ENCODE measurements at places on chromosomes 7 and 10.

DNA sequence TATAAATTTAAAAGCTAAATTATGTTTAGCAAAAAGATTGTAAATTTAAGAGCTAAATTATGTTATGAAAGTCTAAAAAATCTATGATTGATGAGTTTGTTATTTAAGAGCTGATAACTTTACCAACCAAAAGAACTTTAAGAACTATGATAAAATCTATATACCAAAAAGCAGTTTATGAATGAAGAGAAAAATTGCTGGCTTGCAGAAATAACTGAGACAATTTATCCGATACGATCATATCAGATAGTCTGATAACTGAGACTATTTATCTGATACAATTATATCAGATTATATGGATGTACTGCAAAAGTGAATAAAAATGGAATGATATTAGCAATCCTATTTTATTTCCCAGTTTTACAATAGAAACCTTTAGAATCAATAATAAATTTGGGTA is 50.2 kb downstream of the IQUB start:
- DNase-seq: no peak

- no peak for DNase-seq
These were observed 288.5 kb downstream of the ZEB1 start for GRCh38 chr10:31607481-31607880.

- DNase-seq: no peak
These were observed 1.9 kb downstream of the PON1 start for GRCh38 chr7:95322396-95322795.

DNA sequence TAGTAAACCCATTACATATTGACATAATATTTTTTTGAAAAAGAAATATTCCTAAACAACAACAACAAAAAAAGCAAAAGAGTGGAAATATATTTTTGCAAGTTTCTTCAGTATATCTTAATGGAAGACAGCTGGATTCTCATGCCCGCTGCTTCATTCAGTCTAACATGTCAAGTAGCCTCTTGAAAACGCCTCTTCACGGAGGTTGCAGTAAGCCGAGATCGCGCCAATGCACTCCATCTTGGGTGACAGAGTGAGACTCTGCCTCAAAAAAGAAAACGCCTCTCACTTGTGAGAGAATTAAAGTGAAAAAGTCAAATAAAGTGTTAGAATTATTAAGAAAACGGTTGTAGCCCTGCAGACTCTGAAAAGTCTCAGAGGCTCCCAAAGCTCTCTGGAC is 1.3 kb downstream of the CUTC start:
- no peak for DNase-seq

DNA sequence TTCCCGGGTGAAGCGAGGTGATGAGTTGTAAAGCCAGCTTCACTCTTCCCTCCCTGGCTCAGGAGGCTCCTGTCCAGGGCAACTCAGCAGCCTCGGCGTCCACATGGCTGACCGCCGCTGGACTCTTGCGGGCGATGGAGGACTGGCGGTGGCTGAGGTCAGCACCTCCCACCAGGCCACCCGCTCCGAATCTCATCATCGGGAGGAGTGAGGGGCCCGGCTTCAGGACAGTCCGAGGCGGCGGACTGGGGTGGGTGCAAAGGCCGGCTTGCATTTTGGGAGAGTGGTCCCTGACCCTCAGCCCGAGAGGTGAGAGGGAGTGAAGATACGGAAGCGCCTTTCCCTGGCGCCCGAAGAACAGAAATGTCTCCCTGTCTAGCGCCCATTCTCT is 759 bp downstream of the DNAJB12 start:
- DNase-seq: no peak

DNA sequence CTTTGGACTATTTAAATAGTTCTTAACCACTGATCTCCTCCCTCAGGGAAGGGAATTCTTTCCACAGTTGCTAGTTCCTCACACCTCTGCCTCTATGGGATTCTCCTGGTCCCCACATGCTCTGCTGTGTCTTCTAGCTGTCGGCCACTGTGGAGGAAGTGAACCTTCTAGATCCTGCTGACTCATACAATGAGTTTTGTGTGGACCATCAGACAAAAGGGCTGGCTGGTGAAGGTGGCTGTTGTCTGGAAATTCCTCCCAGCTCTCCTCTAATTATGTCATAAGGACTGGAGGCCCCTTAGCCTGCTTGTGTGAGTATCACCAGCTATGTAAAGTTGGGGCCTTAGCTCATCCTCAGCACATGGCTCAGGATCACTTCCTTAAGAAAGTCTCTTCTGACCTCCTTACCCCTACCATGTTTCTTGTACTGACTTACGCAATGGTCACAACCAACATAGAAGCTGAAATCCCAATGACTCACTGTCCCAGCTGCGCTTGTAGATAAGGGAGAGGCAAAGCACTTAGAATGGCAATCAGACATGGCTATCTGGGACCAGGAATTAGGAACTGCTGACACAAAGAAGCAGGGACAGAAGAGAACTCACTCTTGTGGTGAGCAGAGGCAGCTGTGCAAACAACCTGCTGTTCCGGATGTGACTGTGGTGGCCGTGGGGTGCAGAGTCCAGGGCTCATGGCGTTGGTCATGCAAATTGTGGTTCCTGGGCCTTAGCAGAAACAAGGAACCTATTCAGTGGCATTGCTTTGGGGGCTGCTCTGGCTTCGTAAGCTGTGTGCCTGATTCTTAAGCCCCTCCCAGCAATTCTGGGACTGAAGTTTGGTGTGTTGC is 2.5 kb upstream of the MACC1 start:
- peak; percentile 99 for DNase-seq

- DNase-seq: no peak
These were observed 223.6 kb downstream of the IPMK start for GRCh38 chr10:58044072-58044471.

DNA sequence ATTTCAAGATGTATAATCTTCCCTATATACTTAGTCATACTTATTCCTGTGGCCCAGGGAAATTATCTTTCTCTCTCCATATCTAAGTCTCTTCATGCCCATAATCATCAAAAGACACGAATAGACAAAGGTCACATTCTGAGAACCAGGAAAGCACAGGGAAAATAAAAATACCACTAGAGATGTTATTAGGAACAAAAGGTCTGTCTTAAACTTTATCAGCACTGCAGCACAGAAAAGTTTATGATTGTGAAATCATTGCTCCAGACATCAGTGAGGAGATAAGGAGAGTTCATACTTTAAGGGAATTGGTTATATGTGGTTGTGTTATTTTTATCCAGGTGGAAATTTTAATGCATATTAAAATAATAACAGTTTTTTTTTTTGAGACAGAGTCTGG is 974.6 kb upstream of the CELF2 start:
- no peak for DNase-seq

- DNase-seq: no peak
These were observed 5.4 kb upstream of the PWWP2B start for GRCh38 chr10:132391676-132392020.

GRCh38 chr7:75611557-75612178 is 119.5 kb downstream of the SPDYE5 start:
- no peak for DNase-seq

DNA sequence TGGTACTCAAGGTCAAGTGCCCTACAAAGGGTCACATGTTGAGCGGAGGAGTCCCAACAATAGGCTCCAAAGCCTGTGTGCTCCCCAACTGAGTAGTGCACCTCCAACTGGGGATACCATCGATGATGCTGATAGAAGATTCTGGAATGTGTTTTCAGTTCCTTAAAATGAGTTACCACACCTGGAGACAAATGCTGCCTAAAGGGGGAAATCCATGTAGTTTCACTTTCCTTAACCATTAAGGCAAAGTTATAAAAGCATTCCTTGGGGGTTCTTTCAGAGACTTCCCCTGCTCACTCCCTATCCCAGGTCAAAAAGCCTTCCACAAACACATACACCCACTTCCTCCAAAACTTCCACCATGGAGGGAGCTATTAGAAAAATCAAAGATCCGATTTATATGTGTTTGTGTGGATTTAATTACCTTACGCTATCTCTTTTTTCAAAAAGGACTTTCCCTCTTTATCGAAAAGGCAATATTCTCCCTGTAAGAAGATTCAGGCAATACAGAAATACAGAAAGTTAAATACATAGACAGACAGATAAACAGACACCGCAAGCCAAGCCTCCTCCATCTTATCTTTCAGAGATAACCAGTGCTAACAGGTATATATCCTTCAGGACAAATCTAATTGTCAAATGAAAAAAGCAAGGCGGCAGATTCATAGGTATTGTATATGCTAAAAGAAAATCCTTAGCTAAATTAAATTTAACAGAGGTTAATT is 135.9 kb upstream of the ASAH2 start:
- DNase-seq: no peak

GRCh38 chr7:3206101-3206500 is 95.0 kb upstream of the SDK1 start:
- DNase-seq: no peak

GRCh38 chr10:63829573-63830149 is 308.5 kb downstream of the REEP3 start:
- DNase-seq: no peak

GRCh38 chr10:71314028-71314693 is 4.9 kb upstream of the SLC29A3 start:
- peak; percentile 44 for DNase-seq

DNA sequence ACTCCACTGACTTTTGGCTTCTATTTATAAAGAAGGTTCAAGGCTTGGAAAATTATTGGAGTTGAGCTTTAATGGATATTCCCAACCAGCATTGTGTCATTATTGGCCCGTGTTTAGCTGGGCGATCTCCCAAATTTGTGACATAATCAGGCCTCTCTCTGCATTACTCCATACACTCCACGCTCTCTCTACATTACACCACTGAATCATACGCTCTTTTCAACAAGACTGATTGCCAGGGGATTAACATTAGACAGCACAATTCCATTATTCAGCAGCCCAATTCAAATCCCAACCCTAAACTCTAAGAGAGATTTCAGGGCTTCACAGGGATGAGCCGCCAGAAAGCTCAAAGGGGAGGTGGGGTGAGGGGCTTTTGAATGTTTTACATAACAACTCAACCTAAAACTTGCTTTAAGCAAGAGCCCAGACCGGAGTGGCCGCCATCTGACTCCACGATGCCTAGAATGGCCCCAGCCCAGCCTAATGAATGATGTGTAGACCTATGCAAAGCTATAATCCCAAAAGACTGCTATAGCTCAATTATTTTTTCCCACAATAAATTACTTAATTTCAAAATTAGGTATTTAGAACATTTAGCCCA is 61.8 kb downstream of the FGFR2 start:
- no peak for DNase-seq

- DNase-seq: no peak
These were observed 2.4 kb upstream of the ESYT2 start for GRCh38 chr7:158831738-158832091.

GRCh38 chr7:151087245-151088018 is 1.2 kb downstream of the AGAP3 start:
- peak; percentile 79 for DNase-seq

GRCh38 chr7:107319724-107320228 is 150.1 kb upstream of the GPR22 start:
- no peak for DNase-seq

DNA sequence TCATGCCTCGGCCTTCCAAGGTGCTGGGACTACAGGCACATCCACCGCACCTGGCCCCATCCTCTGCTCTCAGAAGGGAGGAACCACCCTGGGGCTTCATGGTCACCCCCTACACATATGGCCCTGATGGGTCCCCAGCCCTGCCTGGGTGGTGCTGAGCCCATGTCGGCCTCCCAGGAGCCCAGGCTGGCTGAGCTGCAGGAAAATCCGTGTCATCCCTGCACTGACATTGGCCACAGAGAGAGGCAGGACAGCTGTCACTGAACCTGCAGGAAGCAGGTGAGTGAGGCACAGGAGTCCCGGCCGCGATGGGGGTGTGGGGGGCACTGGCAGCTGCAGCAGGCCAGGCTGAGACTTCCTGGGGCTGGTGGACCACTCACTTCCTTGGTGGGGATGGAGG is 8.0 kb downstream of the GRIFIN start:
- DNase-seq: no peak

DNA sequence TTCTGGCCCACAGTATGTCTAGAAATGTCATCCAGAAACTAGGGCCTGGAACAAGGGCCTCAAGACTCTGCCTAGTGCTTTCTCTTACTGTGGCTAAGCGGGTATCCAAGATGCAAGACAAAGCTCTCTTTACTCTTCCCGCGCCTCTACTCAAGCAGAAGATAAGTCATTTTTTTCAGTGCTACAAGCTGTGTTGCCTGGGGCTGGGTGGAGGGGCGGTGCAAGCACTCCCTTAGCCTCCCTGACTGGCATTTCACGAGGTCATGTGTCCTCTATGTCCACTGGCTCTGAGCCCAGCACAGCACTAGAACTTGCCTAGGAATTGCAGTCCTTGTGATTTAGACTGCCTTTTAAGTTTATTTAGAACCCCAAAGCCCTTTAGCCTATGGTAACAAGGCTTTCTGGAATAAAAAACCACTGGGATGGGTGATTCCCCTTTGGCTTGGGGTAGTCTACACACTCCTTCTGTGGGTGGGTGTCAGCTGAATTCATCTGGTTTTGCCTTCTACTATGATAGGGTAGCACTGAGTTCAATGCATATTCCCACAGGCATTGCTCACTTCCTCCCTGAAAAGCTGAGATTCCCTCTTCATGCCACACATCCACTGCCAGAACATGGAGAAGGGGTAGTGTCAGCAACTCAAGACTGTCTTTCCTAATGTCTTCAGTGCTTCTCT is 371.8 kb upstream of the KCND2 start:
- DNase-seq: no peak

DNA sequence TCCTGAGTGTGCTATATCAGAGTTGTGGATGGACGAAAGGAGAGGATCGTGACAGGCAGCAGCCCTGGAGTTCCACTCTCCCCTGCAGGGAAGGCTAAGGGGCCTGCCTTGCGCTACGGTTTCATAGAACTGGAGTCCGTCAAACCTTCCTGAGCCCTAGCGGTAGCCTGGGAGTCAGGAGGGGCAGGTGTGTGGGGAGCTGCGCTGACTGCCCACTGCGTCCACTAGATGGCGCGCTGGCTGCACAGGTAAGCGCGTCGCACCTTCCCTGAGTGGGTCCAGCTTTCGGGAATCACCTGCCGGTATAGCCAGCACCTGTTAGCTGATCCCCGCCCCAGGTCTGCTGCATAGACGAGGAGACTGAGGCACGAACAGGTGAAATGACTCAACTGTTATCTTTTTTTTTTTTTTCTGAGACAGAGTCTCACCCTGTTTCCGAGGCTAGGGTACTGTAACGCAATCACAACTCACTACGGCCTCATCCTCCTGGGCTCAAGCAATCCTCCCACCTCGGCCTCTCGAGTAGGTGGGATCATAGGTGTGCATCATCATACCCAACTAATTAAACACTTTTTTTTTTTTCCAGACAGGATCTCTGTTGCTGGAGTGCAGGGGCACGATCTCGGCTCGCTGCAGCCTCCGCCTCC is 20.2 kb upstream of the BAIAP2L1 start:
- peak; percentile 76 for DNase-seq

DNA sequence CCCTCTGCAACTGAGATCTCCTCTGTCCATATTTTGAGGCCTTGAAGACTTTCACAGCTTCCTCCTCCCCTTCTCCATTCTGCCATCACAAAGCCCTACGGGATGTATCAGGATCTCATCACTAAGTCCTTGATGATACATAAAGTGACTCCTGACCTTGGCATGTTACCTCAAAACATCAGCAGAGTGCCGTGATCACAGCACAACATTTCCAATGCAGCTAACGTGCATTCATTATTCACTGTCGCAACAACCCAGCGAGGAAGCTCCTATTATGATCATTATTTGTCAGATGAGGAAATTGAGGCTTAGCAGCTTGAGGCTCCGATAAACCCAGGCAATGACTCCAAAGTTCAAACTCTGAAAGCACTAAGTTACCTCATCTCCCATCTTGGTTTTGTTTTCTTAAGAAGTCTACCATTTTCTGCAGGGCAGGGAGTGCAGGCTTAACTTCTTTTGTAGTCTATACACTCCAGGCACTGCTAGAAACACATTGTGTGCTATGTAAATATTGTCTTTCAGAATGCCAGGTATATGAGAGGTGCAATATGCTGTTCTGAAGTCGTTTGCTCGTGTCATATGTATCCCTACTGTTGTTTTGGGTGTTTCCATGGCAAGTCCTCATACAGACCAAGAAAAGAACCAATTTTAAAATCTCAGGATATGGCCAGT is 80.6 kb upstream of the C1QL3 start:
- no peak for DNase-seq

Measured in MM.1S (cell line).